ENCODE measurements at places on chromosomes 4 and X.

GRCh38 chr4:43846111-43846587 is 602.5 kb downstream of the KCTD8 start:
- no peak for DNase-seq

GRCh38 chrX:145735036-145735435 is 82.6 kb upstream of the SLITRK2 start:
- DNase-seq = no peak

GRCh38 chr4:54185866-54186265 is 43.2 kb upstream of the PDGFRA start:
- no peak for DNase-seq

- DNase-seq = no peak
These were observed 33.2 kb downstream of the LRPAP1 start for GRCh38 chr4:3498901-3499510.

DNA sequence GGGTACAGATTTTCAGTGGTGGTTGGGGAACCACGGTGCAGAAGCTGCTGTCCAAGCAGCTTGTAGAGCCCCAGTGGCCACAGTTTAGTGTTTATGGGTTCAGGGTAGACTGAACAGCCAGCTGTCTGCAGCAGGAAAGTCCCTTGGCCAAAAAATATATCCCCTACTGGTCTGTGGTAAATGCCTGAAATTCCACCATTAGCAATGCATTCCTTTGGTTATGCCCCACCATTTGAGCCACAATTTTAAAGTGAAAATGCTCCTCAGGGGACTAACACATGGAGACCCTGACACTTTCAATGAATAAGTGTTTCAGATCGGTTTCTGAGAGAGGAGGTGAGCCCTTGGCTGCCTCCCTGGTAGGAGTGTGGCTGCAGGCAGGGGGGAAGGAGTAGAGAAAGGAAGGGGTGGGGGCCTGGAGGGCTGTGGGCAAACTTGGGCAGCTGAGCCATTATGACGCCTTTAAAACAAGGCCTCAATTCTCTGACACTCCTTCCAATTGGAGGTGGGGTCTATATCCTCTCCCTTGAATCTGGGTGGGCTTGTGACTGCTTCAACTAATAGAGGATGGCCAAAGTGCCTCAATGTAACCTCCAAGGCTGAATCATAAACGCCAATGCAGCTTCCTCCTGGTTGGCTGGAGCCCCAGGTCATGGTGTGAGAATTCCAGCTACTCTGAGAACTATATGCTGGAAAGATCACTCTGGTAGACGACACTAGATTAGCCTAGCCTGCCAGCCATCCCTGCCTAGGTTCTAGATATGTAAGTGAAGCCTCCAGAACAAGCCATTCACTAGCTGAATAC is 75.8 kb upstream of the ATP6AP2 start:
- DNase-seq = no peak

GRCh38 chrX:65758505-65758904 is 91.1 kb downstream of the MSN start:
- no peak for DNase-seq

GRCh38 chrX:103343105-103343504 is 13.1 kb downstream of the TCEAL7 start:
- no peak for DNase-seq

GRCh38 chrX:8724300-8724699 is 7.6 kb downstream of the ANOS1 start:
- DNase-seq = no peak

DNA sequence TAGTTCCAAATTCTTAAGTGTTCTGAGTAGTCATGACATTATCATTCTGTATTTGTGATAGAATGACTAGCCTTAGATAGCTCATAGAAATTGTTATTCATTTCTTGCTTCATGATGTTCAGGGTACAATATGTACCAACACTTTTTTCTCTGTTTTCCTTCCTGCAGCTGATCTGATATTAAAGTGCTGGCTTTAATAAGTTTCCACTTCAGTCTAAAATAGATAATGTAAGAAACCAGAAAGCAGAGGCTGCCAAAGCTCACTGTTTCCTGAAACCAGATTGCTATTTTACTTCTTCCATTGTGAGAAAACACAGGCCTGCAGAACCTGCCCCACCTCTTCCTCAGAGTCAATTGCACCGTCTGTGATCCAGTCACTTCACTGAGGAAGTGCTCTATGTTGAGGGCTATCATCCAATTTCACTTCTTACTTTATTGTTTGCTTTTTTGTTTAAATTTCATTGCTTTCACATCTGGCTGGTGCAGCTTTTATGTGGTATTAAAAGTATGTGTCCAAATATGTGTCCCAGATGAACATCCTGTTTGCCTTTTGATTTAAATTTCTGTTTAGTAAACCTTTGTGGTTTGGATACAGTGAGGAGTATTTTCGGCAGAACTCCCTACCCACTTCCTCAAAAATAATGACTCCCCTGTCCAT is 652.1 kb downstream of the ANKRD50 start:
- DNase-seq = no peak

- no peak for DNase-seq
These were observed 241.0 kb downstream of the RAB28 start for GRCh38 chr4:13243152-13243551.

DNA sequence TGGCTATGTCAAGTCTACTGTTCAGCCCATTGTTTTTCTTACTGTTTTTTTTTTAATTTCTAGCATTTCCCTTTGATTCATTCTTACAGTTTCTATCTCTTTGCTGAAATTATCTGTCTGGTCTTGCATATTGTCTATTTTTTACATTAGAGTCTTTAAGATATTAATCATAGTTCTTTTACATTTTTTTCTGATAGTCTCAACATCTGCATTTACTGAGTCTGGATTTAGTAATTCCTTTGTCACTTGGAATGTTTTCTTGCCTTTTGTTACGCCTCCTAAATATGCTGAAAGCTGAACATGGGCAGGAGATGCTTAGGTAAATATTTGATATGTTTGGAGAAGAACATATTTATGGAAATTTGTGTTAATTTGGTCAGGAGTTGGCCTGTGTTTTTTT is 10.4 kb downstream of the JADE3 start:
- DNase-seq = no peak

GRCh38 chrX:136687457-136687856 is 39.5 kb downstream of the CD40LG start:
- no peak for DNase-seq

- DNase-seq = no peak
These were observed 22.3 kb downstream of the PJA1 start for GRCh38 chrX:69142788-69143469.

DNA sequence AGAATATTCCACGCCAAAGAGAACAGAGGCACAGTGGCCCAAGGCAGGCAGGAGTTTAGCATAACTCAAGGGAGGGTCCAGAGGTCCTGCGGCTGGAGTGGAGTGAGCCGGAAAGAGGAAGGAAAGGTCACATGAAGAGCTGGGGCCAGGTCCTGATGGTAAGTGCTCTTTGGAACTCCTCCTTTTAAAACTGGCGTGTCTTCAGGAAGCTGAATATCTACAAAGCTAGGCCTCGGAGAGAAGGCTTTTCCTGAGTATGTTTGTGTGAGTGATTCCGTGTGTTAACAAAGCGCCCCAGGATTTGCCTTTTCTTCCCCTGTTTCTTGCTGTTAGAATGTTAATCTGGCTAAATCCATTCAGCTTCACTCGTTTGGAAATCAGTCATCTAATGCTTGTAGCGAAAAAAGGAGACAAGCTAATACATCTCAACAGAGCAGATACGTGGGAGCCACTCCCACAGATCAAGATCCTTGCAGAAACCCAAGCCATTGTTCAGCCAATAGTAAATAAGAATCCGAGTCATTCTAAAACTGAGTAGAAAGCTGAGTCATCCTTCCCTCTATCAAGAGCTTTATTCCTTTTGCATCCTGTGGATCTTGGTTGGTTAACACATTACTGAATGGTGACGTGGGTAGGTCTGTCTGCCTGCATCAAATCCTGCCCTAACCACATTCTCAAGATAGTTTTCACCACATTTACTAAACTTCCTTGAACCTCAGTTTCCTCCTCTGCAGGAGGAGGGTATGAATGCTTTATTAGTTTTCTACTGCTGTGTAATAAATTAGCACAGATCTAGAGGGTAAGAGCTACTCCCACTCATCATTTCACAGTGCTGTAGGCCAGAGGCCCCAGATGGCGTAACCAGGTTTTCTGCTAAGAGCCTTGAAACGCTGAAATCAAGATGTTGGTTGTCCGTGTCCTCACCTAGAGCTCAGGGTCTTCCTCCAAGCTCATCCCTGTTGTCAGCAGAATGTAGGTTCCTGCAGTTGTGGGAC is 43.2 kb upstream of the RBM47 start:
- no peak for DNase-seq

DNA sequence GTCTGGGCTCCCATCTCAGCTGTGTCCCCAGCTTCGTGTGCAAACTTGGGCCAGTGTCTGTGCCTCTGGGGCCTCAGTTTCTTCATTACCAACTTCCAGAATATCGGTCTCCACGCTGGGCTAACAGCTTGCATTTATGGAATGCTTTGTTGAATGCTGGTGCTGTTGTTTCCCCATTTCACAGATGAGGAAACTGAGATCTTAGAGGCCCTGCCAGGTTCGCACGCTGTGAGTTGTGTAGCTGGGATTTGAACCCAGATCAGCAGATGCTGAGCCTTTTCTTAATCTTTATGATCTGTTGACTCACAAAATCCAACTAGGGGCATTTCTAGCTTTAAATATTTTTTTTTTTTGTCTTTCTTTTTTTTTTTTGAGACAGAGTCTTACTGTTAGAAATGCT is 101.5 kb upstream of the STX18 start:
- DNase-seq = no peak

DNA sequence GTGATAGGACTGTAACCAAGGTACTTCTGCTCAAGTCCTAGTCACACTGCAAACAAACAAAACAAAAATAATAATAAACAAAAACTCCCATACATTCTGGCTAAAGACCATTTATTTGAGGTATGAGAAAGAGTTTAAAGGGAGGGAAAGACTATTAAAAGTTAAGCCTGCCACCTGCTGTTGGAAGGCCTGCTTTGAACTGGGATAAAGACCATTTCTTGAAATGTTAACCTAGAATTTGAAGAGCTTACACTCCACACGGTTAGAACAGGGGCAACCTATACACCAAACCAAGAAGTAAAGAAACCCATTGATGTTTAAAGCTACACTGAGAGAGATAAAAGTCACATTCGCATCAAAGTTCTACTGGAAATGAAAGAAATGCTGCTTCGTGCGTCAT is 548.7 kb upstream of the DIPK2B start:
- DNase-seq = no peak

- DNase-seq = no peak
These were observed 9.6 kb downstream of the PAICS start for GRCh38 chr4:56445699-56446098.

DNA sequence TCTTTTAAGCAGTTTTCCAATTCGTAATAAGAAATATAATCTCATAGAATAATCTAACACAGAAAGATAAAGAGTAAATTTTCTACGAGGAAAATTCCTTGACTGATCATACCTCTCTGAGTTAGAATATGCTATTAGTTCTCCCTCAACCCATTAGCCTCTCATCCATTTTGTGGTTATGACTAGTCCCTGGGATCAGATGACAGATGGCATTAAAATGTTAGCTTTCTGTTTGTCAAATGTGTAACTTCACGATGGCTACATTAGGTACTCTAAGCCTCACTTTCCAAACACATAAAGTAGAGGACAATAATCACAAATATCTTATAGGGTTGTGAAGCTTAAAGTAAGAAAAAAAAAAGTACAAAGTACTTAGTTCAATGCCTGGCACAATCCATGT is 112.2 kb downstream of the ZAR1 start:
- DNase-seq = no peak

GRCh38 chr4:77697860-77698590 is 92.4 kb downstream of the CXCL13 start:
- DNase-seq = no peak

DNA sequence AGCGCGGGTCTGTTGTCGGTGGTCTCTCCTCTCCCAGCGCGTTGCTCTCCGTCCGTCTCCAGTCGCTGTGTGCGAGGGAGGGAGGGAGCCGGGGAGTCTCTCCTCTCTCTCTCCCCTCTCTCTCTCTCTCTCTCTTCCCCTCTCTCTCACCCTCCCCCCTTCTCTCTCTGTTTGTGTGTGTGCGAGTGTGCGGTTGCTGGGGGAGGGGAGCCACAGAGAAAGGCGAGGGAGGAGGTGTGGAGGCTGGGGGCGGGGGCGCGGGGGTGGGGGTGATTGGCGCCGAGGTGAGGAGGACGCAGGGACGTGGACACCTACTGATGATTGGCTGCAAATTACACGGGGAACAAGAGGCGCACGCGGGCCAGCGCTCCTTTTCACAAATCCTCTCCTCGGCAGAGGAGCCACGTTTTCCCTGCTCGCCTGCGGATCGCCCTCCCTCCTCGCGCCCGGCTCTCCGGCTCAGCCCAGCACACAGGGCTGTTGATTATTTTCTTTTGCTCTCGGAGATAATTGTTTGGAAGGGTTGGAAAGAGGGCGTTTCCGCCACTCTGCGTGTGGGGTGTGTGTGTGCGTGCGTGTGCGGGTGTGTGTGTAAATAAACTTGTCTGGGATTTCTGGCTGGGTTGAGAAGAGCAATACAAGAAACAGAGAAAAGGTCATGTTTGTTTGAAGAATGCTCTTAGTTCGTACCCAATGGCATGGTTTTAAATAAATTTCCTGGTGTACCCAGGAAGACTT is at the start of gene CXXC4:
TSS of gene CXXC4 (minus strand) at position 73 of the 738 bp plus-strand sequence. CDS start 3,092 bp downstream, outside the sequence.
- DNase-seq = no peak

GRCh38 chr4:154528869-154529268 is 21.3 kb downstream of the PLRG1 start:
- DNase-seq = no peak

- no peak for DNase-seq
These were observed 1070.3 kb downstream of the STIM2 start for GRCh38 chr4:27930976-27931375.

DNA sequence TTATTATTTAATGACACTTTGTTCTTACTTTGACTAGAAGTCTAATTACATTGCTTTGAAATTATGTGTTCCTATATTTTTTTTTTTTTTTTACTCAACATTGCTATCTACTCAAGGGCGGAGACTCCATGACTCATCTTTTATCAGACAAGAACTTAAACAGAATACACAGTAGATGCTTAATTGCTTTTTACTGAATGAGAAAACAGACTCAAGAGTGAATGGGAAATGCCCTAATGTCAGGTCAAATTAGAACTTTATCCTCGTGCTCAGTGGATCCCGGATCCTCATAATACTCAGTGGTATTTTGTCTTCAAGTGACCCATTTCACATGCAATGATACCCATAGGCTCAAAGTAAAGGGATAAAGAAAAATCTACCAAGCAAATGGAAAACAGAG is 954.5 kb upstream of the IGFBP7 start:
- DNase-seq = no peak

- no peak for DNase-seq
These were observed 179.6 kb upstream of the NOCT start for GRCh38 chr4:138835832-138836533.

DNA sequence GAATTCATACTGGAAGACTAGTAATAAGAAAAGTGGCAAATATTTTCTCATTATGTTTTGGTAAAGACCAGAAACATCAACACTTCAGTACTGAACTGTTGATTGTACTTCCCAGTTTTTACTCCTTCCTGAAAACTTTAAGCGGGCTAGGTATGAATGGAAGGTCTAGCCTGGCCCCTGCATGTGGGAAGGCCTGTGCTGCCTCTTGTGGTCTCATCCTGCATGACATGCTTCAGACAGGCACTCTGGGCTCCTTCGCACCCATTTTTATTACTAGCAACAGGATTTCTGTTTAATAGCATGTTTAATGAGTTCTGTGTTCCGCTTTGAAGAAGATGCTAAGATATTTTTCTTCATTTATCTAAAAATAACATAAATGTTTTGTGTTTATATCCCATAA is 279.1 kb downstream of the ANK2 start:
- no peak for DNase-seq

Data from stimulated activated CD4-positive, alpha-beta T cell treated with anti-CD3 and anti-CD28 coated beads, Interleukin-1b, Interleukin-23, amount 100 ng/mL, for 1 hour (primary cell).